ENCODE measurements at places on chromosomes 11 and 22. TPM values are rescaled to one million over a fixed set of nuclear protein-coding genes. Genes with fewer than 3 reads are reported as not detected.

UCP3 gene
- 299 TPM for total RNA-seq

- peak; percentile 62 for DNase-seq
- peaks cover 5% of the 10 kb centered on the region for H3K4me1 ChIP-seq
- H3K4me3 ChIP-seq: no peak overlapping the region
These were observed 66.6 kb downstream of the GALNT18 start for GRCh38 chr11:11555208-11555607.

PDGFD gene
- 1.1 TPM for total RNA-seq

GRCh38 chr11:48002561-48002960 lies 22.2 kb downstream of the PTPRJ start:
- H3K4me3 ChIP-seq: no peak overlapping the region
- peaks cover 21% of the 10 kb centered on the region for H3K4me1 ChIP-seq
- H3K36me3 ChIP-seq: no peaks in the 10 kb centered on the region
- no peak for DNase-seq
- no peak overlapping the region for H3K27ac ChIP-seq

SCGB1D4 gene
- not detected for total RNA-seq

DNA sequence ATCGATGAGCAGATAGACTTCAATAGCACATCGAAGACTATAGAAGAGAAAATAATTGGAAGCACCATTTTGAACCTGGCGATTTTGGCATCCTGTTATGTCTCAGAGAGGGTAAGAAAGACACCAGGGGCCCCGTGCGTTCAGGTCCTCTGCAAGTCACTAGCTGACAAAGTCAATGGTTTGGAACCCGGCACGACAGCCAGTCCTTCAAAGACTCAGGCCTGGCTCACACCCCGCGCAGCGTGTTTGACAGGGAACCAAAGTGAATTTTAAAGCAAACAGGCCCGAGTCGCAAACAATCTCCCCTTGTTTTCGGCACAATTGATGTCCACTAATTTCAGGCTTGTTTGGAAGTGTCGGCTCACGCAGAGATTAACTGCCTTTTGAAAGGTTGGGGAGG lies 716.6 kb downstream of the BRD1 start:
- DNase-seq: no peak
- no peaks in the 10 kb centered on the region for H3K4me1 ChIP-seq
- H3K4me3 ChIP-seq: no peak overlapping the region
- no peak overlapping the region for H3K27ac ChIP-seq

DNA sequence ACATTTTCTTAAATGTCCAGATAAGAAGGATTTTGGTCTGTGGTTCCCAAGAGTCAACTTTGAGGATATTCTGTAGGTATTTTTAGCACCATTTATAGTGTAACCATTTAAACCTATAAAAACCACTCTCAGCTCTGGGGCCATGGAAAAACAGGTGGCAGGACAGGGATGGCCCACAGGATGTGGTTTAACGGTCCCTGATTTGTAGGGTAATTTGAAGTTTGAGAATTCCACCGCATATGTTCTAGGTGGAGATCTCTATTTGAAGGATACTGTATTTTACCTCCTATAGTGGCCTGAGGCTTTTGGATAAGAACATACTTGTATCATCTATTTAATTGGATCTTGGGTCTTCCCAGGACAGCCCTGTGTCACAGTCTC lies 62.4 kb upstream of the IGLL5 start:
- H3K27me3 ChIP-seq: no peaks in the 10 kb centered on the region
- H3K4me3 ChIP-seq: no peak overlapping the region

DNA sequence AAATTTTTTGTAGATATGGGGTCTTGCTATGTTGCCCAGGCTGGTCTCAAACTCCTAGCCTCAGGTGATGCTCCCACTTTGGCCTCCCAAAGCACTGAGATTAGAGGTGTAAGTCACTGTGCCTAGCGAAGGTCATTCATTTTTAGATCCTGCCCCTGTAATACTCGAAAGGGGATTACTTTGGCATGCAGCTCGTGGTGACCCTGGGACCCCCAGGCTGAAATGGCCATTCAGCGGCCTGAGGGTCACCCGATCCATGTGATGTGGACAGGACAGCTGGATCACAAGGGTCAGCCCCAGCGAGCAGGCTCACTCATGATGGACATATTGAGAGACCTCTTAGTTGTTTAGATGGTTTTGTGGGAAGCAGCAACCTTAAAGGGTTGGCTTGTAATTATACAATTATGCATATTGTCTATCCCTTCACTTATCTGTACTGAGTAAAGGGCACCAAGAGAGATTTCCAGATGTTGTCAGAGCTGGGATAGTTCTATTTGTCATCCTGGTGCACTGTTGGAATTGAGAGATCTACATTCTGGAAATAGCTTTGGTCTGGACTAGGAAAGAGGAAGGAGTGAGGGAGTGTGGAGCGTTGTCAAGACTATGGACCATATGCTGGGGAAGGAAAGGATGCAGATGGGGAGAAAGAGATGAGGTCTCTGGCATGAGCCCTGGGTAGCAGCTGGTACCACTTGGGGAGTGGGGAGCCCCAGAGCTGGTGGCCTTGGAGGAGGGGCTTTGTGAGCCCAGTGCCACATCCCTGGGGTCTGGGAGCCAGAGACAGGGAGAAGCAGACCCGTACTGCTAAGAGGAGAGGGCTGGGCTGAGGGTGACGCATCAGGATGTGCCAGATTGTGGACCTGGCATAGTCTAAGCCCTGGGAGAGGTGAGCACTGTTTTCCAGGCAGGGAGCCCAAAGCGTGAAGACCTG lies 15.5 kb downstream of the RHBDD3 start:
- no peak overlapping the region for H3K27ac ChIP-seq
- H3K4me3 ChIP-seq: no peak overlapping the region
- no peak for DNase-seq
- no peaks in the 10 kb centered on the region for H3K4me1 ChIP-seq
- no peaks in the 10 kb centered on the region for H3K36me3 ChIP-seq

TRABD gene
- 29.5 TPM for total RNA-seq

DNA sequence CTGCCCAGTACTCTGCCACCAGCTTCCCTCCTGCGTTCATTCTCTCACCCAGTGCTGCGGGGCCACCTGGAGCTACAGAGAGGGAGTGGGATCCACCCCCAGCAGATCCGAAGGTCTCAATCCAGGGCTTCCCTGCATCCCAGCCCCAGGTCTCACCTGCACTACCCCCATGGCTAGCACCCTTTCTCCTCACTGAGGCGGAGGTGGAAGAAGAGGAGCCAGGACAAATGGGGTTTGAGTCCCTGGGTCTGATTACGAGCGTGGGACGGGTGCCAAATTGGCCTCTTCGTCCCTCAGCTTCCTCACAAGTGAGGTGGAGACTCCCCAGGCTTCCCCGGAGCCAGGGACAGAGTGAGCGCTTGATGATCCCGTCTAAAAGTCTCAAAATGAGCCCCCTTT lies 64.2 kb downstream of the NFAM1 start:
- H3K27me3 ChIP-seq: peaks cover 35% of the 10 kb centered on the region
- peak overlapping the region; percentile 74 for H3K4me3 ChIP-seq
- no peaks in the 10 kb centered on the region for H3K36me3 ChIP-seq
- peak; percentile 37 for DNase-seq

DNA sequence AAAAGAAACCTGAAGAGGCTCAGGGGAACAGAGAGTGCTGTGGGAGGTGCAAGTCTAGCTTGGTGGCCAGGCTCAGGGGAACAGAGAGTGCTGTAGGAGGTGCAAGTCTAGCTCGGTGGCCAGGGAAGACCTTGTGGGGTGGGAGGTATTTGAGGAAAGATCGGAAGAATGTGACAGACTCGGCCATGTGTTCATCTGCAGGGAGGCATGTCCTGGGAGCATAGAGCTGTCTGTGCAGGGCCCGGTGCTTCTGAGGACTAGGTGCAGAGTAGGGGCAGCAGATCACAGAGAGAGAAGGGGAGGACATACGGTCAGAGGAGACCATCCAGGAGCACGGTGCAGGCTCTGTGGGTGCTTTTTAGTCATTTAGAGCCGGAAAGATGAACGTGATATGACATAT lies 10.8 kb downstream of the IFITM10 start:
- H3K4me3 ChIP-seq: no peak overlapping the region
- peaks cover 1% of the 10 kb centered on the region for H3K4me1 ChIP-seq
- H3K27ac ChIP-seq: no peak overlapping the region
- DNase-seq: peak; percentile 16

CARD10 gene
- total RNA-seq: 8.0 TPM

MS4A4A gene
- 8.2 TPM for total RNA-seq

DNA sequence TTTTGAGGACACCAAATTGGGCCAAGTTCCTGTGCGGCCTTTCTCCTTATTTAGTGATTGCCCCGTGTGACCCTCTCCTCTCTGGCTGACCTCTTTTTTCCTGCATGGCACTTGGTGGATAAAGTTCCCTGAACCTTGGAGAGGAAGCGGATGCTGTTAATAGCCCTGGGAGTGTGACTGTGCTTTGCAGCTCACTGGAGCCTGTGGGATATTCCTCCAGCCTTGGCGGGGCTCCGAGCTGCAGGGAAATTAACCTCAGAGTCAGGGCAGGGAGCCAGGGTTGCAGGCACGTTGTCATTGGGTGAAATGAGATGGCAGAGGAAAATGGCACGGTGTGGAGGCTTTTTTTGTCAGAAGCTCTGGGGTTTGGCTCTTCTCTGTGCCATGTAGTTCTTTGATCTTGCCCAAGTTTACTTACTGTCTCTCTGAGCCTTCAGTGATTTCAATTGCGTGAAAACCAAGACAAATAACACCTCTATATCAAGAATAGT lies 965 bp downstream of the OR9Q1 start:
- peak; percentile 70 for DNase-seq
- peaks cover 14% of the 10 kb centered on the region for H3K4me1 ChIP-seq
- peak overlapping the region; percentile 61 for H3K27ac ChIP-seq
- no peaks in the 10 kb centered on the region for H3K27me3 ChIP-seq

DNA sequence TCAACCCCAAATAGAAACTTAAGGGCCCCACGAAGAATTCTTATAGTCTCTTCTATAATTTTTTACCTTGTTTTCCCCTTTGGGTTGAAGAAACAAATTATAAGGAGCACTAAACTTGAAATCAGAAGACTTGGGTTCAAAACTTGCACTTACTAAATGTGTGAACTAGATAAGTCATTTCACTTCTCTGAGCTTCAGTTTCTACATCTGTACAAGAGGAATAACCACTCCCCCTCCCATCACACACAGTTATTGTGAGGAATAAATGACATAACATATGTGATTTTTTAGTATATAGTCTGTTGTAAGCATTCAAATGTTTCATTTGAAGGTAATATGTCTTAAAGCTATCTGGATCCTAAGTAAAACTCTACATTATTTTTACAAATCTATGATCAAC lies 78.8 kb downstream of the LIF start:
- H3K27me3 ChIP-seq: peaks cover 7% of the 10 kb centered on the region
- no peaks in the 10 kb centered on the region for H3K4me1 ChIP-seq
- H3K36me3 ChIP-seq: no peaks in the 10 kb centered on the region

SLC15A3 gene
- total RNA-seq: 7.6 TPM

JHY gene
- total RNA-seq: 0.15 TPM
